ENCODE measurements at places on chromosomes 1 and 21.

DNA sequence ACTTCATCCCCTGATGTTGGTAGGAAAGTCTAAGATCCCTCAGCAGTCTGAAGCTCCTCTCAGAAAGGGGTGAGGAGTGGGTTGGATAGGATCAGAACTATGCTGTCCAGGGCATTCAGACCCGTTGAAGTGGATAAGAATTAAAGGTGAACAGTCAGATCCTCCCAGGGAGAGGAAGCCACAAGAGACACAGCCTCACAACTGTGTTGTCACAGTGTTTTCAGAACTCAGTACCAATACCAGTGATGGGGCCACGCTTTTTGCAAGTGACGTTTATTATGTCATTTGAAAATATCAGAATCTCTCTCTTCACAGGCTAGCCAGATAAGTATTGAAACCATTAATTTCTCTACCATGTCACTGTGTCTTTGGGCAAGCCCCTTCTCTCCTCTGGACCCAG lies 15.4 kb upstream of the EPS15 start:
- no peak for DNase-seq

DNA sequence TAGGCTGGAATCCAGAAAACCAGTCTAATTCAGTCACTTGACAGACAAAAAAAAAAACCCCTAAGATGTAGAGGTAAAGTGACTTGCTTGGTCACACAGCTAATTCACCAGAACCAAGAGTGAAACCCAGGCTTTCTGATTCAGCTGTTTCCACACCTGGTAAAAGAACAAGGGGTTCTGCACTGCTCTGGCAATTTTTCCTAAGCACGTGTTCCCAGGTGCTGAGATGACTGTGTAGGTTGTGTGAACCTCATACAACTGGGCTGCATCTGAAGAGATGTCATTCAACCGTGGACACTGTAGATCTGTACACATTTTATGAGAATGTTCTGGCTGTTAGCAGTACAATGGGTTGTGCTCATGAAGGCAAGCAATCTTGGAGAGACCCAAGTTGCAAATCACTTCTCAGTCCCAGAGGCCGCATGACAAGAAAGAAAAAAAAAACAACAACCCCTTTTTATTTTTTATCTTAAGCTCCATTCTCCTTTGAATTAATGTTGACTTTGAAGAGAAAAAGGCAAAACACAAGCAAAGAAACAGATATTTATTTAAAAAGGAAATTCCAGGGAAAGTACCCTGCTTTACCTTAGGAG lies 95.4 kb downstream of the INTS7 start:
- no peak for DNase-seq

- DNase-seq = no peak
Observed at GRCh38 chr21:35086357-35086756, 37.3 kb upstream of the RUNX1 start.

DNA sequence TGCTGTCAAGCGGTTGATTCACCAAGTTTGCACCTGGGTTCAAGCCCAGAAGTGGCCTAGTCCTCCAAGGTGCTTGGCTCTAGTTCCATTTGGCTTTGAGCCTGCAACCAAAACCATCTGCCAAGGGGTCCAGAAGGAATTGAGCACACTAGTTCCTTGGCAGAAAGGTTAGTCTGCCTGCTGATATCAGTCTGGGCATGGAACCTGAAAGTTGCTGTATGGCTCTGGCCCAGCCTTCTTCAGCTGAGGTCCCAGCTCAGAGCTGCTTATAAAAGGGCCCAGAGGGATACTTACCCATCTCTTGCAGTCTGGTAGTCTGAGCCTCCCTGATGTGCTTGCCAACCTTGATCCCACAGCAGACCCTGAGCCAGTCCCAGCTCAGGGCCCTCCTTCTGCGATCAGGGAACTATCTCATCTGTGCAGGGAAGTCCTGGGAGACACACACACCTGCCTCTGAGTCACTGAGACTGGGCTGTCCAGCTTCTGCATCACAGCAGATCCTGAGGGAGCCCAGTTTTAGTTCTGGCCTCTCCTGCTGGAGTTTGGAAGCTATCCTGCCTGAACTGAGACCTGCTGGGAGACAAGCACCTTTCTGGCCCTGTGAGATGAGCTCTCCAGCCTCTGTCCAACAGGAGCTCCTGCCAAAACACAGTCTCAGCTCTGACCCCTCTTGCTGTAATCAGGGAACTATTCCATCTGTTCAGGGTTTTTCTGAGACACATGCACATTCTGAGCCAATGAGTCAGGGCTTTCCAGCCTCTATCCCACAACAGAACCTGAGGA lies 75.8 kb downstream of the CTH start:
- no peak for DNase-seq

DNA sequence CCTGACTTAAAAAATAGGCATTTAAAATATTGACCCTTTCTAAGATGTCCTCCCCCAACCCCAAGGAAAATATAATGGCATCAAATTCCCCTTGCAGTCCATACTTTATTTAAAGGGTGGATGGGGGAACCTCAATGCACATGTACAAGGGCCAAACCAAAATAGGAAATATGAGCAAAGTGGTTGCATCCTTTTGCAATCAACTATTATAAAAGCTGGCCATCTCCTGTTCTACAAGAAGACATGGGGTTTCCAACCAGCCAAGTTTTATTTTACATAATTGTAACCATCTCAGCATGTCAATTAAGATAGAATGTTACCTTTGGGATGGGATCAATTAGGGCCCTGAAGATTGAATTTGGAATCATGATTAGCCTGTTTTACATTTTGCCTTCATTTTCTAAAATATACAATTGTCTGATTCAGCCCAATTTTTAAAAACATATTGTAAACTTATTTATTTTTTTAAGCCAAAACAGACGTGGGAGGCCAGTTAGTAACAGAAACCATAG lies 146.7 kb upstream of the NFIA start:
- DNase-seq = no peak

DNA sequence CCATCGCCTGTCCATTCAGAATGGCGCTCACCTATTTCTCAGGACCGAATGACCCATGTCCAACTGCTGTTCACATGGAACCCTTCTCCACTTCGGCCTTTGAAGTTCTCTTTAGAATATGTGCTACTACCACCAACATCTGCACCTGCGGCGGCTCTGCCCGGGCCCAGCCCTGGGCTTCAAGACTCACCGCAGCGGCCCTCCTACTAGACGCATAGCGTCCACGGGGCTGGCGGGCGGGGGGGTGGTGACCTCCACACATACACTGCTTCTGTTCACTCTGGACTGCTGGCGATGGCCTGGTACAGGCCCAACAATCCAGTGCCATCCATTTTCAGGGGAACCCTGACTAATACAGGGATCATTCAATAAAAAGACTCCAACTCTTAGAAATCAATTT lies 394.2 kb downstream of the VAV3 start:
- DNase-seq = no peak

DNA sequence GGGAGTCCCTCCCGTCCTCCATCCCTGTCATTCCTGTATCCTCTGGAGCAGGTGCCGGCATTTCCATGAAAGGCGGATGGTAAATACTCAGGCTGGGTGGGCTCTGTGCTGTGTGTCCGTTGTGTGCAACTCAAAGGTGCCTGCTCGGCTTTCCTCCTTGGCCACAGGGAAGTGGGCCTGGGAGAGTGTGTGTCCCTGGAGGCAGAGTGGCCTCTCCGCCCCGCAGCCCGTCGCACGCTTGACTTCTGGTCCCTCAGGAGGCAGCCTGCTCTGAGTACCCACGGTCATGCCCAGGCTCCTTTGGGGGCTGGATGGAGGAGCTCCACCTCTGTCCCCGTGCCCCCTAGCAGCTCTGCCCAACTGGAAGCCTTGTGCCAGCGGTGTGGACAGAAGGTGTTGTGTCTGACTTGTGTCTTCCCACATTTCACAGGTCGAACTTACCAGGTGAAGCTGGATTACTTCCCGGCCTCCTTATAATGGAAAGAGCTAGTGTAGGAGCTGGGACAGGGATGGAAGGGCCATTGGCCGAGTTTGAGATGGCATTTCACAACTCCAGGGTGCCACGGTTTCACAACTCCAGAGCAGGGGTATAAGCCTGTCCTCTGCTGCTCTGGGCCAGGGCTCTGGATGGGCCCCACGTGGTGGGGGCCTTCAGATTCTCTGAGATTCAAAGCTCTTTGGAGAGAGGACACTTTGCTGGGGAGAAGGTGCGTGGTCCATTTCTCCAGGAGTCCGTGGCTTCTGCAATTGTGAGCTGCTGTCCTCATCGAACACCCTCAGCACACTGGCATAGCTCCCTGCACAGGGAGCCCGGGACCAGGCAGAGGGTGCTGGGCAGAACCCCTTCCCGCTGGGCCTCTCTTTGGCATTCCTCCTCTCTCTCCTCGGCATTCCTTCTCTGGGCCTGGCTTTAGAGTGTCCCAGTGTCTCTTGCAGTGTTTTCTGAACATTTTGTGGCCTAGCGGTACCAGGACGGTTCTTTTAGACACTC lies 152.7 kb upstream of the COL6A1 start:
- DNase-seq = no peak

GRCh38 chr1:23751815-23752200 lies 8.5 kb downstream of the ELOA start:
- DNase-seq = no peak

- DNase-seq = no peak
Observed at GRCh38 chr1:90220941-90221693, 226.2 kb downstream of the ZNF326 start.

Measured in D721Med (cell line).